ENCODE measurements at places on chromosomes 2 and 18. TPM values are rescaled to one million over a fixed set of nuclear protein-coding genes. Genes with fewer than 3 reads are reported as not detected.

DNA sequence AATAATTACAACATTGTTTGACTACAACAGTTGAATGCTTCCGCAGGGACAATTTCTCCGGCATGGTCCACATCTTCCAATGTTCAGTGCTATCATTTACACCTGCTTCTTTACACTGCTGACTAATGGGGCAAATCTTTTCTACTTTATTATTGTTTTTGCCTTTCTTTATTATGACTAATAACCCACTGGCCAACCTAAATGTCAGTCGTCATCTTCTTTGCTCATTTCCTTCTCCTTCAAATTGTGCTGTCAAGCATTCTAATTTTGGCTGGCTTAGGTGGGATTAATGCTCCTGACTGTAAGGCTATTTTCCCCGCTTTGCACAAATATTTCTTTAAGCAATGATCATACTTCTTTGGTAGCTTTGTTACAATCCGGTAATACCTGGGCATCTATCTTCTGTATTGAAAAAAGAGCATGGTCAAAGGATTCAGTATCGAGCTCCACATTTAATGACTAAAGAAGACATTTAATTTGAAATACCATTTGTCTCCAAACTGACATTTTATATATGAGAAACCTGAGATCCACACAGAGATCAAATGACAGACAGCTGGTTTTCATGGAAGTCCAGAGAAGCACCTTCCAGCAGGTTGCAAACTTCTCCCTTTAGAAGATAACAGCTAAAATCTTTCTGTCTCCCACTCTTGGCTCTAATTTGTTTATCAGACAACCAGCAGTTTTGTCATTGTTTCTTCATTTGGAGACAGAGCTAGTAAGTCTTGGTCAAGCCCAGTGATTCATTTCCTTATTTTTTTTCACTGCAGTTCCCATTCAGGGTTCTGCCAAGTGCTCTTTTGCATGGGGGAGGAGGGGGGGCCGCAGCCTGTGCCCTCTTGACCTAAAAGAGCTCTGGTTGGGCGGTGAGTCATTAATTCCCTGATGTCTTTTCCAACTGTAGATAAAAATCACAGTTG is 132.9 kb downstream of the SOCS6 start:
- no peaks in the 10 kb centered on the region for H3K36me3 ChIP-seq
- no peak for DNase-seq
- H3K27me3 ChIP-seq: peaks cover 7% of the 10 kb centered on the region
- no peak overlapping the region for H3K27ac ChIP-seq
- H3K4me1 ChIP-seq: peaks cover 3% of the 10 kb centered on the region

The SCN9A gene
- total RNA-seq: not detected

DNA sequence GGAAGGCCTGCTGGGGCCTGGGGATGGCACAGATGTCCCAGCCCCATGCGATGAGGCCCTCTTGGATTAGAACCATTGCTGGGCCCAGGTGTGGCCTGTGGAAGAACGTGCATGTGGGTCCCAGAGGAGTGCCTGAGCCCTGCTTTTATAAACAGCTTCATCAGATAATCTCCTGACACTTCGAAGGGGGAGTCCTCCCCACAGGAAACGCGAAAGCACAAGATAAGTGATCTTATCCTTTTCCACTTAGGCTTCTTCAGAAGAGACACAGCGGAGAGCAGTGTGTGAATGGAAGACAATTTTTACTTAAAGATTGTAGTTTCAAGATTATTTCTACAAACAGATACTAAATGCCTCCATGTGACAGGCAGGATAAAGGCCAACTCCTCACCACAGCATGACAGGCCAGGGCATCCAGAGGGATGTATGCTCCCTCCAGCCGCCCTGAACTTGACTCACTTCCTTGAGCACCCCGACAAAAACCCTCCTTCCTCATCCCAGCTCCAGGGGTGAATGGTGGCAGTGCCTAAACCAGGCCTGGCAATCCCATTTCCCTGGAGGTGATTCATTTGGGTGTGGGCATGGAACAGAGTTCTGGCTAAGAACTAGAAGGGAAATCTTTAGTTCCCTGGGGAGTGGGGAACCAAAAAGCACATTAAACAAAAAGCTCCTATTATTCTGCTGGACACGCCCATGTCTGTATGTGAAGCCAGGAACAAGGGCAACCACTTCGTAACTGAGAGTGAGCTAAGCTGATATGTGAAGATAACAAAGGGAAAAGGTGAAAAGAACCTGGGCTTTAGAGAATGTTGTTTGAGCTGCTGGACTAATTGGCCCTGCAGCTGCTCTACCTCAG is 56.2 kb upstream of the TMEM163 start:
- DNase-seq: no peak
- no peak overlapping the region for H3K4me3 ChIP-seq
- H3K4me1 ChIP-seq: no peaks in the 10 kb centered on the region
- no peaks in the 10 kb centered on the region for H3K36me3 ChIP-seq
- no peaks in the 10 kb centered on the region for H3K27me3 ChIP-seq
- no peak overlapping the region for H3K27ac ChIP-seq

GRCh38 chr2:30569946-30570345 is 122.9 kb downstream of the LCLAT1 start:
- H3K36me3 ChIP-seq: peaks cover 9% of the 10 kb centered on the region
- no peak for DNase-seq
- H3K4me3 ChIP-seq: no peak overlapping the region
- no peaks in the 10 kb centered on the region for H3K27me3 ChIP-seq
- H3K27ac ChIP-seq: no peak overlapping the region

- DNase-seq: no peak
- H3K27ac ChIP-seq: no peak overlapping the region
- no peaks in the 10 kb centered on the region for H3K4me1 ChIP-seq
- H3K4me3 ChIP-seq: no peak overlapping the region
- no peaks in the 10 kb centered on the region for H3K36me3 ChIP-seq
Measured at GRCh38 chr18:73653251-73653650, 494.4 kb downstream of the FBXO15 start.
